ENCODE measurements at places on chromosomes 3 and 15.

DNA sequence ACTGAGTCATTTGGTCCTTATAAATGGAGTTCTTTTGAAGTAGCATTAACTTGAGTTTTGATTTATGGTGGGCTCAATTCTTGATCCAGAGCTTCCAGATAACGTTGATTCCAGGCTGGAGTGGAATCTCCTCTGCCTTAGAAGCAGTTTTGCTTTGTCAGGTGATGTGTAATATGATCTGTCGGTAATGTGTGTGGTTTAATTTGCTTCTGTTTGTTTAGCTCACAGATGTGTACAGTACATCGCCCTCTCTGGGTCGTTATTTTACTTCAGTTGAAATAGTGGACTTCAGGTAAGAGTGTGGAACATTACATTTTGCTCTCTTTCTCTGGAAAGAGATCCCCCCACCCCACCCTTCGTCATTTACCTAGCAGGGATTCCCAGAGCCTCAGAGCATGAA lies 23.1 kb downstream of the C3orf52 start:
- DNase-seq, result no peak

DNA sequence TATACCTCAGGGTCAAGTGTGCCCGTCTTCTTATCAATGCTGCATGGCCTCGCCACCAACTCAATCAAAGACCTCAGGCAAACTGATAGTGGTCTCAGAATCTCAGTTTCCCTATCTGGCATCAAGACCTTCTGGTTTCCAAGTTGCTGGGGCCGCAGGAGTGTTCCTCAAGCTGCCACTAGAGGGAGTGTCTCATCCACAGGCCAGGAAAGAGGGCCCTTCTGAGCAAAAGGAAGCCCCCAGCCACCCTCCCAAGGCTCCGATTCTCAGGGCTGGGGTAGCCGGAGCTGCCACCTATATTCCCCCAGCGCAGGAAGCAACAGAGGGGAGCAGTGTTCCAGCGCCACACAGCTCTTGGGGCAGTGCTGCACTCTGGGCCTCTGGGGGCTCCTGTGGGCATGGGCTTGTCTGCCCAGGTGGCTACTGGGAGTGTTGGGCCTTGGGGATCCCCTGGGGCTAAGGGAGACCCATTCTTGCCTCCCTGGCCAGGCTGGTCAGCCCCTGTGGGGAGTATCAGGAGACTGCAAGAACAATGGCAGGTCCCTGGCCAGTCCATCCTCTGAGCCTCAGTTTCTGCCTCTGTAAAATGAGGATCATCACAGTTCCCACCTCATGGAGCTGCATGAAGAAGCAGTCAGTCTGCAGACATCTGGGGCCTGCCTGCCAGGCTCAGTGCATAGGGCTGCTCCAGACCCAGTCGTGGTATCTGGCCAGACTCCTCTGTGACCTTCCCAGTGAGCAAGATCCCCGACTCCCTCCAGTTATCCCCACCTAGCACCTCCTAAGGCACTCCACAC lies 23.4 kb upstream of the SEC13 start:
- DNase-seq, result peak; percentile 58

DNA sequence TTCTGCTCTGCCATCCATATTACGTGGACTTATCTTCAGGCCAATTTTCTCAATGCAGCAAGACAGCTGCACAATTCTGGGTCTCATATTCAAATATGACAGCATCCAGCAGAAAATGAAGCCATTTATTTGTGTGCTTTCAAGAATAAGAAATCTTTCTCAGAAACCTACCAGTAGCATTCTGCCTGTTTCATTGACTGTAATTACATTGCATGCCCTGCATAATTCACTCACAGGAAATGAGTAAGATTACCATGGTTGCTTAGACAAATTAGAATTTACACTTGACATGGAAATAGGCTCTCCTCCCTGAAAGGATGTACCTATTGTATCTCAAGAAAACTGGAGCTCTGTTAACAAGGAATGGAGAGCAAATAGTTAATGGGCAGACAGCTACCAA lies 346.6 kb upstream of the DCBLD2 start:
- DNase-seq, result no peak

GRCh38 chr3:48429960-48430707 lies at the start of gene PLXNB1:
Gene PLXNB1, minus strand, starts transcription at chr3:48430086. Its CDS starts 5,475 bp downstream, at chr3:48424611.
- DNase-seq, result peak; percentile 48

DNA sequence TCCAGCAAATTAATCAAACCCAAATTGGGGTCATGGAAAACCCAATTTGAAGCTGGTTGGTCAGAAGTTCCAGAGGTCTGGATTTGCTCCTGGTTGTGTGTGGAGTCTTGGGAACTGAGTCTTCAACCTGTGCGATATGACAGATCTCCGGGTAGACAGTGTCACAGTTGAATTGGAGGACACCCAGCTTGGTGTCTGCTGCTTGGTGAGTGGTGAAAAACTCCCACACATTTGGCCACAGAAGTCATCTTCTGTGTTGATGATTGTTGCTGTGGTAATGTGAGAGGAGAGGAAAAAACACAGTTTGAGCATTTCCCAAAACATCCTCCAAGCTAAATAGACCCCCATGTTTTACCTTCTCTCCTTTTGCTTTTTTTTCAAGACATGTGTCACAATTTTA lies 218.1 kb downstream of the TP63 start:
- DNase-seq, result no peak

DNA sequence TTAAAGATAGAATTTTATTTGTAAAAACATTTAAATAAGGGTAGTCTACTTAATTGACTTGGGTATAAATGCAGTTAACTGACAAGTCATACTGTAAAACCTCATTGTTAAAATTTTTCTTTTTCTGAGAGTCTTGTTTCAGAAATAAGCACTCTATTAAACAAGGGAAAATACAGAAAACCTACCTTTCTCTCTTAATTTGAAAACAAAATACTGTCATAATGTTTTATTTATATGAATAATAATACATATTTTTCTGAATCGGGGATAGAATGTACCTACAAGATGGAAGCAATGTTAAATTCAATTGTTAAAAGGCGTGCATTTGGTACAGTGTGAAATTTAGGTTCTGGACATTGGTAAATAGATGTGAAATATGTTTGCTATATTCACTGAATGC lies 17.8 kb downstream of the ZIC1 start:
- no peak for DNase-seq

DNA sequence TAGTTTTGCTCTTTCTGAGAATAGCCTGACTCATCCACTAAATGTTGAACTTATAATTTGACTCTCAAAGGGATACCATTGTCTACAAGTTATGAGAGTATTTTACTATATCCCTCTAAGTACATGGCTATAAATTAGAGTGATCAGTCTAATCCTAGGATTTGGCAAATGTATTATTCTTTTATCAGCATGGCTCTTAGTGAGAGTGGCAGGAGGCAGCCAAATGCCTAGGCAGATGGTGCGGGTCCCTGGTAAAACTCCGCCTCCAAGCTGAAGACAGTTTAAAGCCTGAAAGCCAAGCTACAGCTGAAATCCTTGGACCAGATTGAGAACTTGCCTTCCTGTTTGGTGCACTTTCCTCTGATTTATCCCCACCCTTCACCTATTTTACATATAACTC lies 631.8 kb downstream of the SQOR start:
- DNase-seq, result no peak

DNA sequence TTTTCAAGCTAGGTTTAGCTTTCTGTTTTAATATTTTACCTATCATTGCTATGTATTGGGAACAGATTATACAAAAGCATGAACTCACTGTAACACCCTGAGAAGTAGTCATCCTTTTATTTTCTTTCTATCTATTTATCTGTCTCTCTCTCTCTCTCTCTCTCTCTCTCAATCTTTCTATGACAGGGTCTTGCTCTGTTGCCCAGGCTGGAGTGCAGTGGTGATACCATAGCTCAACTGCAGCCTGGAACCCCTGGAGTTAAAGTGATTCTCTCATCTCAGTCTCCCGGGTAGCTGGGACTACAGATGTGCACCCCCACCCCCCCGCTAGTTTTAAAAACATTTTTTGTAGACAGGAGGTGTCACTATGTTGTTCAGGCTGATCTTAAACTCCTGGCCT lies 28.9 kb downstream of the PRTG start:
- no peak for DNase-seq

DNA sequence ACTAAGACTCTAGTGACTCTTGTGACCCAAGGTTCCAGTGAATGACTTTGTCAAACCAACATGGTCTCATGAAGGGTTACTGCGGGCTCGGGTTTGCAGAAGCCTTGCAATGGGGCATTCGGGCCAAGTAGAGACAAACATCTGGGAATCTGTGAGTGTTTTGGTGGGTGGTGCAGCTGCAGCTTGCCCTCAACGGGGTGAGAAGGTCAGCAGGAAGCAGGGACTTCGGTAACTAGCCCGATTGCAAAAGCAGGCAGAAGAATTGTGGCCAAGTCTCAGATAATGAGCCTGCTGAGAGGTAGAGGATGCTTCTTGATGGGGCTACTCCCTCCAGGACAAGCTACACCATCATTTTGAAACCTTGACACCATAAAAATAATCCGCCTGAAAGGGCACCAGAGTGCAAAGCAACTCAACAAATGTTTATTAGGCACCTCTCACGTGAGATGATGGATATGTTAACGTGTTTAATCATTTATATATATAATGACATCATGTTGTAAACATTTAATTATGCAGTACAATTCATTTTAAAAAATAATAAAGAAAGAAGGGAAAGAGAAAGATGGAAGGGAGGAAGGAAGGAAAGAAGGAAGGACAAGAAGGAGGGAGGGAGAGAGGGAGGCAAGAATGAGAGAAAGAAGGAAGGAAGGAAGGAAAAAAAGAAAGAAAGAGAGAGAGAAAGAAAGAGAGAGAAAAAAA lies 263.9 kb upstream of the IGF1R start:
- DNase-seq, result no peak

DNA sequence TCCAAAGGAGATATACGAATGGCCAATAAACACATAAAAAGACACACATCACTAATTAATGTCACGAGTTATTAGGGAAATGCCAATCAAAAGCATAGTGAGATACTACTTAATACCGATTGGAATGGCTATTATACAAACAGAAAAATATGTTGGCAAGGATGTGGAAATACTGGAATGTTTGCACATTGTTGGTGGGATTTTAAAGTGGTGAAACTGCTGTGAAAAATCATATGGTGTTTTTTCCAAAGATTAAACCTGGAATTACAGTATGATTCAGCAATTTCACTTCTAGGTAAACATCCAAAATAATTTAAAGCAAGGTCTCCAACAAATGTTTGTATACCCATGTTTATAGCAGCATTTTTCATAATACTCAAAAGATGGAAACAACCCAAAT lies 765.5 kb downstream of the VGLL3 start:
- no peak for DNase-seq

GRCh38 chr3:190258634-190259033 lies 63.6 kb downstream of the CLDN1 start:
- DNase-seq, result peak; percentile 24

- no peak for DNase-seq
Measured at GRCh38 chr3:112774293-112774926, 72.3 kb downstream of the CD200R1L start.

DNA sequence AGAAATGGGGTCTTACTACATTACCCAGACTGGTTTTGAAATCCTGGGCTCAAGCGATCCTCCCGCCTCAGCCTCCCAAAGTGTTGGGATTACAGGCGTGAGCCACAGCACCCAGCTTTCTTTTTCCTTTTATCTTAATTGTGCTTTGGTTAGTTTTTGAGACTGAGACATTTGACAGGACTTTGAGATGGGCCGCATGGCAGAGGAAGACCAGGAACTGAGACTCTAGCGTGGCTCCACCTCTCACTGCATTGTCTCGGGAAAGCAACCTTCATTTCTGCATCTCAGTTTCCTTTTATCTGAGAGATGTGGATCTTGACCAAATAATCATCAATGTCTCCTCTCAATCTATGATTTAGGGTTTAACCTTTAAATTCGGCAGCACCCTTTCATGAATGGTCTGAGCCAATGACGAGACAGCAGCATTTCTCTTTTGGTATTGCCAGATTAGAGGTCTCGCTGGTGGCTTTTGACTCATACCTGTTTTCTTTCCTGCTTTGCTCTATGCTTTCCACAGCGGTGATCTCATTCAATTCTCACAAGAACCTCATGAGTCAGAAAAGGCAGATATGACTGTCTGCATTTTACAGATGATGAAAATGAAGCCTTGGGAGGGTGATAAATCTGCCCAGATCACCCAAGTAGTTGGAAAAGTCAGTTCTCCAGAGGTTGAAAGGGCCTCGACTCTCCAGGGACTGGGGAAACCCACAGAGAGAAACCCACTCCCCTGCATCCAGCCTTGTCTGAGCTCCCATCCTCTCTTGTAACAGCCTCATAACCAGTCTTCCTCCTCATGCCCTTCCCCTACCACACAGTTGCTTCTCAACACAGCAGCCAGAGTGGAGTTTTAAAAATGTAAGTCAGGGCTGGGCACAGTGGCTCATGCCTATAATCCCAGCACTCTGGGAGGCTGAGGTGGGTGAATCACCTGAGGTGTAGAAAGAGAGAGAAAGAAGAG lies 84.8 kb upstream of the FOXB1 start:
- DNase-seq, result no peak

GRCh38 chr3:124837065-124837464 lies 50.1 kb downstream of the ITGB5 start:
- no peak for DNase-seq

DNA sequence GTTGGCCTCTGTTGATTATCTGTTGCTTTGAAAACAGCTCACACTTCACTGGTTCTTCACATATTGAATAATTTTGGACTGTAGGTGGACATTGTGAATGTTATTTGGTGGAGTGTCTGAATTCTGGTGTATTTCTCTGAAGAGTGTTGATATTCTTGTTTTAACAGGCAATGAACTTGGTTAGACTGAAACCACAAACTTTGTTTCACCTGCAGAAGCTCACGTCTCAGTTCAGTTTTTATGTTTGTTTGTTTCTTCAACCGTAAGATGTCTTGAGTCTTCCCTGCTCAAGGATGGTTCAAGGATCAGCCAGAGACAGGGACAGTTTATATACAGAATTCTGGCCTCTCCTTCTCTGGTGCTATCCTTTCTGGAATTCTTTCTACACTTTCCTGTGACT lies 43.6 kb downstream of the C3orf20 start:
- no peak for DNase-seq

DNA sequence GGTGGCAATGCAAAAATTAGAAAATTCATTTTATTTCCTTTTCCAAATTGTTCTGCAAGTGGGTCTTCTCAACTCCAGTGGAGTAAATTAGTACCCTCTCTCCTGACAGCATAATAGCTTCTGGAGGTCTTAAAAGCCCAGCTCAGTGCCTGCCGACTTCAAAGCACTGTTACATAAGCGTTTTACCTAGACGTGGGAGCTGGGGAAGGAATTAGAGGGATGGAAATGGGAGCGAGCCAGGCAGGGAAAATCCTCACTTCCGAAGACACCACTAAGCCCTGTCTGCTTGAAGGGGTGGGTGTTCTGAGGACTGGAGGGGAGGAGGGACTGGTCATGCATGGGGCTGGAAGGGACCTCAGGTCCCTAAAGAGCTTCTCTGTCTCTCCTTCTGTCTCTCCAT lies 77.2 kb upstream of the SLC6A1 start:
- no peak for DNase-seq

- DNase-seq, result no peak
Measured at GRCh38 chr3:129657261-129658046, 51.0 kb upstream of the PLXND1 start.

DNA sequence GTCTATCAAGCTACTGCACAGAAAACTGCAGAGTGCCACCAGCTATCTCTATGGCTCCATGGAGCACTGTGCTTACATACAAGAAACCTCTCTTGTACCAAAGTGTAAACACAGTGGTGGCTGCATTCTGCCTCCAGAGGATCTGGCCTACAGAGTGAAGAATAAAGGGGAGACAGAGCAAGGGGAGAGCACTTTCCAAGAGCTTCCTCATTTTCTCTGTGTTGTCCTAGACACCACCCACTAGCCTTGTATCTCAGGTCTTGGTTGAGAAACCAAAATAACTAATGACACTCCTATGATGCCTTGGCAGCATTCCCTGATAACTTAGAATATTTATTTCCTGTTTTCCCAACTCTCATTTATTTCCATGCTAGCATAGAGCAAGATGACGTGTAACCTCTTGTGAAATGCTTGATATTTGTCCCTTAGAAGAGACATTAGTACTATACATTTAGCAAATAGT lies 56.9 kb upstream of the PHLDB2 start:
- DNase-seq, result no peak
